ENCODE measurements at places on chromosomes 12 and 14. TPM values are rescaled to one million over a fixed set of nuclear protein-coding genes. Genes with fewer than 3 reads are reported as not detected.

GRCh38 chr12:18919871-18920511, 182.1 kb downstream of the CAPZA3 start:
- DNase-seq = no peak
- no peaks in the 10 kb centered on the region for H3K4me1 ChIP-seq
- no peaks in the 10 kb centered on the region for H3K36me3 ChIP-seq

Gene SOX5
- not detected for total RNA-seq

GRCh38 chr14:62807636-62808035, 237.6 kb downstream of the KCNH5 start:
- DNase-seq = no peak
- no peaks in the 10 kb centered on the region for H3K27me3 ChIP-seq
- H3K27ac ChIP-seq = no peak overlapping the region
- no peaks in the 10 kb centered on the region for H3K36me3 ChIP-seq

GRCh38 chr12:623172-623864, 39.9 kb downstream of the NINJ2 start:
- peaks cover 15% of the 10 kb centered on the region for H3K27me3 ChIP-seq
- no peaks in the 10 kb centered on the region for H3K36me3 ChIP-seq
- no peak overlapping the region for H3K4me3 ChIP-seq

Measured in HFFc6 (cell line).